GM04503 (cell line): ENCODE measurements at places on chromosomes 5 and 9.

- DNase-seq: no peak
Measured at GRCh38 chr5:132385326-132386105, 16.0 kb downstream of the SLC22A5 start.

DNA sequence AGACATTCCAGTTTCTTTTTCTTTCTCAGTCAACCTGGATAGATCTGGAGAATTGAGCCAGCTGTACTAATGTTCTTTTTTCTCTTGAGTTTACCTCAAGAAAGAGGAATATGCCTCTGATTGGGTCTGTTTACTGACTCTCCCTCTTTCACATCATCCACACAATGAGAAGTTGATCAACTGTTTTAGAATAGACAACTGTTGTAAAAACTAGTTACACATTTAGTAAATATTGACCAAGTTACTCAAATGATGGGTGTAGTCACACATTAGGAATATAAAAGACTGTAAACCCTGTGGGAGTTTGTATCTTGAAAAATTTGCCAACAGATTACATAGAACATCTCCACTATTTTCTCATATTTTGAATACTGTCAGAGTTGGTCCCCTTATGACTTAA lies 330.8 kb downstream of the FER start:
- no peak for DNase-seq

- DNase-seq: no peak
Measured at GRCh38 chr9:75185585-75186170, 97.4 kb downstream of the OSTF1 start.

- DNase-seq: no peak
Measured at GRCh38 chr5:21701317-21701716, 1151.8 kb downstream of the CDH12 start.

GRCh38 chr9:121283856-121284732 lies 16.1 kb downstream of the GSN start:
- no peak for DNase-seq

DNA sequence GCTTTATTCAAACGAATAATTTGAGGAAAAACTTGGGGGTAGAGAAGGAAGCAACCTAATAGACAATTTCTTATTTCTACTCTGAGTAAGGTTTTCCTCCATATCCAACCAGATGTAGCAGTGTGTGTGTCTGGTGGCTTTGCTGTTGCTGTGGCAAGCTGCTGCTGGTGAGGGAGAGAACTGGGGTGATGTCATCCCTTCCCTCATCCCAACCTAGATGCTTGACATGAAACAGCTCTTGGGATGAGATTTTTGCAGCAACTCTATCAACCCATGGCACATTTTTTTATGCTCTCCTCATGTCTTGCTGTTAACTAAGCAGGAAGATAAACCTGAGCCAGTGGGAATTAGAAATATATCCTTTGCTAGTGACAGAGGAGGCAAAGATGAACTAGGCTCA lies 135.8 kb downstream of the PCSK1 start:
- peak; percentile 87 for DNase-seq

DNA sequence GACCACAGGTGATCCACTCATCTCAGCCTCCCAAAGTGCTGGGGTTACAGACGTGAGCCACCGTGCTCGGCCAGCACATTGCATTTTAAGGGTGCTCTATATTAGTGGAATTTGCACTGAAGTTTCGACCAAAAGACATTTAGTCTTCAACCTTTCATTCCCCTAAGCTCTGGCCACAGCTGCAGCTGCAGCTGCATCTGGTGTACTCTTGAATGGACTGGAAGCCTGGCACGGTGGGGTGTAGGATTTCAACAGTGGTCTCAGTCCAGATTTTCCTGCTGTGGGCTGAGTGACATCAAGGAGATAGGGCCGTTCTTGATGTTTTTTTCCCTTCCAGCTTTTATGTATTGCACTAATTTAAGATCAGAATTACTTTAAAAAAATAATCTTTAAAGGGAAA lies 255.2 kb downstream of the PDZD2 start:
- no peak for DNase-seq

DNA sequence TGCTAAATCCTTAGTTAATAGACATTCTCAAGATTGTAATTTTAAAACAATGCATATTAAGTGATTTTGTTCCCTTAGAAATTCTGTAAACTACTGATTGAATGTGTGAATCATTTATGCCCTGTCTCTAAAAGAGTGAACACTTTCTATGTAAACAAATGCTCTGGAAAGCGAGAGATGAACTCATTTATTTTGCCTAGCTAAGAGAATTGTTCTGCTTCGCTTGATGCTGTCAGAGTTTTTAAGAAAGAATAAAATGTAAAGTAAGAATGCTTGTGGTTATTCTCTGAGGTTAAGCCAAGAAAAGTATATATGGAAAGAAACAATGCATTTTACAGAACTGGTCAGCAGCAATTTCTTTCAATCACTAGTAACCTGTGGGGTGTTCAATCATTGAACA lies 347.4 kb upstream of the NUDT12 start:
- no peak for DNase-seq

DNA sequence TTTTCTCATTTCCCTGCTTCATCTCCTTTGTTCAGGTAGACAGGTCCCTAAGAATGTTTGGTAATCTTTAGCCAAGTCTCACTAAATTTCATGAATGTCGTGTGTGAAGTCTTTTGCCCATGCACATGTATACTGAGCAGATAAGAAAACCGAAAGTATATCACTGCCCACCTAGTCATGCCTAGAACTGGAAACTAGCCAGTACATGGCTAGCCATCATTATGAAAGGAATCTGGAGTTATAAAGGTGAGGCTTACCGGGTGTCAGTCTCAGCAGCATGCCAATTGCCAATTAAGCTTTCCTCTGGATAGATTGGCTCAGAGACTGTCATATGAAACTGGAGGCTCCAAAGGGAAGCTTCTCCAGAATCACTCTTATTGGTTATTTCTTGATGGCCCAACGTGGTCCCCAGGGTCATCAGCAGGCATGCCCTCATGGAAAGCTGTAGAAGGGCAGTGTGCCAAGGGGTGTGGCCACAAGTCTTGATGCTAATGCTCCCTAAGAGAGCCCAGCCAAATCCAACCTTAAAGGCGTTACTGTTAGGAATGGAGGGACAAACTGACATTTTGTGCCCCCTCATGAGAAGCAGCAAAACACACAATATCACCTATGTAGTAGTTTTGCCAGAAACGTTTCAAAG lies 307.3 kb upstream of the PIK3R1 start:
- no peak for DNase-seq
